ENCODE measurements at places on chromosomes 7 and 10.

DNA sequence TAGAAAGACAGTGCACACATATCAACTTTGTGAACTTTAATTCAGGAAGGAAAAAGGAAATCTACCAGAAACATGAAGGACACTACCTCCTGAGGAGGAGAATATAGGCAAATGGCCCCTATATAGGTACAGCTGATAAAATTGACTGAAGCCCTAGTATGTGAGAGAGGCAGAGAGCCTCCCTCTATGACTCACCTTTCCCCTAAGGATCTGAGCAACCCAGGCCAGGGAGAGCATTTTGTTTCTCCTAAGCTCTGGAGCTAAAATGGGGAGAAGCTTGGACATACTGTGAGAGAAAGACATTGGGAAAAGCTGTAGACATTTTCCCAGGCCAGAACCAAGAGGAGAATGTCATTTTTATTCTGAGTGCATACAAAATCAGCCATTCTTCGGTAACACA is 303.5 kb downstream of the AHR start:
- DNase-seq = peak; percentile 35

GRCh38 chr10:15374156-15374555 is 3.1 kb upstream of the FAM171A1 start:
- DNase-seq = no peak

- no peak for DNase-seq
These were observed 8.3 kb downstream of the PSTK start for GRCh38 chr10:122988501-122988900.

DNA sequence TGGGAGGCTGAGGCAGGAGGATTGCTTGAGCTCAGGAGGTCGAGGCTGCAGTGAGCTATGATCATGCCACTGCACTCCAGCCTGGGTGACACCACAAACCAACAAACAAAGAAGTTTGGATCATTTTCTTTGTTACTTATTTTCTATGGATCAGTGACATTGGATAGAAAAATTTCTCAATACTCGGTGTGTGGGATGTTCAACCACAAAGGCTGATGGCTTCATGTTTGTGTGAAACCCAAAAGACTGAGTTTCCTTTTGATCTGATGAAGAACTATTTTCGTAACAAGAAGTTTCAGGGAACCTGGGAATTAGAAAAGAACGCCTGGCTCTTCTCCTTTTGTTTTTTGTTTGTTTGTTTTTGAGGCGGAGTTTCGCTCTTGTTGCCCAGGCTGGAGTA is 104.0 kb downstream of the HOXA1 start:
- DNase-seq = no peak

DNA sequence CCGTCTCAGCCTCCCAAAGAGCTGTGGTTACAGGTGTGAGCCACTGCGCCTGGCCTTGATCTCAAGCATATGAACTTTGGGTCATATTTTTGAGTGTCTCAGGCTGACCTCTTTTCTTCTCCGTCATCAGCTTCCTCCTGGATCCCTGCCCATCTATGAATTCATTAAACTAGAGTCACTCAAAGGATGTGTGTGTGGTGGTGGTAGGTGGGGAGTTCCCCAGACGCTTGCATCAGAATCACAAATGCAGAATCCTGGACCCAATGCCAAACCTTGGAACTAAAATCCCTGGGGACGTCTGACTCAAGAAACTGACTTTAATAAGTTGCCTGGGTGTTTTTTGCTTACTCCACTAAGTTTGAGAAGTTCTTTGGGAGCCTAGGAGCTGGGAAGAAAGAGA is 6.7 kb upstream of the CREB5 start:
- DNase-seq = peak; percentile 96

DNA sequence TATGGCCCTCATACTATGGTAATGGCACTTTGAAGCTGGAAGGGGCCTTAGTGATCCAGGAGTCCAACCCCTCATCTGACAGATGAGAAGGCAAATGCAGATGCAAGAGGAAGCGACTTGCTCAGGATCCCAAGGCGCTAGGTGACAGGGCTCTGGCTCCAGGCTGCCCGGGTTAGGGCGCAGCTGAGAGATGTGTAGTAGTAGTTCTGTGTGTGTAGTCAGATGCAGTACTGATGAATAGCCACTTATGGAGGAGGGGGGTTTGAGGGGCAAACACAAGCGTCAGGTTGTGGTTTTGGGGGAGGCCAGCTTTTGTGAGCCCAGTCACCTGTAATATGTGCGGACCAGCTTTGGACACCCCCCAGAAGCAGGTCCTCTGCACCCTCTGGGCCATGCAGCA is 4.8 kb downstream of the ADRA2A start:
- DNase-seq = no peak

DNA sequence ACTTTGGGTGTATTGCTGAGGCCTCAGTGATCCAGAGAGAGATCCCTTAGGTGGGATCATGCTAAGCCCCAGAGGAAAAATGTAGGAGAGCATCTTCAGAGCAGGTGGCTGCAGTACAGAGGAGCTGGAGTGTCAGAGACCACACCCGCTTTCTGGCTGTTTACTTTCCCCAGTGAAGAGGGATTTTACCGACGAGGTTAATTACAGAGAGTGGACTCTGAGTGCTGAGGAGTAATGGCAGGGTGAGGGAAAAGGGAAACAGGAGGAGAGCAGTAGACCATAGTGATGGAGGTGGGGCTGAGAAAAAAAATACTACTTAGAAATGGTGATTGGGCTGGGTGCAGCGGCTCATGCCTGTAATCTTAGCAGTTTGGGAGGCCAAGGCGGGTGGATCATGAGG is 43.3 kb upstream of the HBP1 start:
- DNase-seq = no peak

DNA sequence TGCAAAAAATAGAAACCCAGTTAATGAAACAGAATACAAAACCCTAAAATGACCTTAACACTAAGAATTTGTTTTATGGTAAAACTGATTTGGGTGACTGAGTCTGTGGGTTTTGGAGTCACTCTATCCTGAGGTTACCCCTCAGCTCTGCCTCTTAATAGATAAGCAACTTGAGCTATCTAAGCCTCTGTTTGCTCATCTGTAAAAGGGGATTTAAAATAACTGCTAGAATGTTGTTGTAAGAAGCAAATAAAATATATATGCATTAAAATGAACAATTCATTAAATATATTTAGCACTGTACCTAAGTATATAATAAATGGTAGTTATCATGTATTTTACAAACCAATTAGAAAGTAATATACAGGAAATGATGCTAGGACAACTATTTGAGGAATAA is 115.4 kb downstream of the CABCOCO1 start:
- DNase-seq = no peak

GRCh38 chr10:79149662-79150443 is 81.1 kb downstream of the ZMIZ1 start:
- DNase-seq = peak; percentile 53

DNA sequence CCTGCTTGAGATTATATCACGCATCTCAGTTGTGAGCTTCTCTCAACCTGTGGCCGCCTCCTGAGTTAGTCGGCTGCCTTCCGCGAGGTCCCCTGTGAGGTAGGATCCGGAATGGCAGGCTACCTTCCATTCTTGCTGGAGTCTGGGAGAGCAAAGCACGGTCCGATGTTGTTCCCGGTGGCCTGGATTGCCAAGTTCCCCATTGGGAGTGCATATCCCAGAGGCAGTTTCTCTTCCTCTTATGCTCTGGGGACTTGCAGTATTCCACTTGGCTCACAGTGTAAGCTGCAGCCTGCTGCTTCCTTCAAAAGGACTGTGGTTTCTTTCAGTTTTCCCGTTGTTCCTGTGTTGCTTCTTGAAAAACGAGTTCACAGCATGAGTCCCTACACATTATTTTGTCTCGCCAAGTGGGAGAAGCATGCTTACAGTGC is 225.4 kb upstream of the ZWINT start:
- no peak for DNase-seq

DNA sequence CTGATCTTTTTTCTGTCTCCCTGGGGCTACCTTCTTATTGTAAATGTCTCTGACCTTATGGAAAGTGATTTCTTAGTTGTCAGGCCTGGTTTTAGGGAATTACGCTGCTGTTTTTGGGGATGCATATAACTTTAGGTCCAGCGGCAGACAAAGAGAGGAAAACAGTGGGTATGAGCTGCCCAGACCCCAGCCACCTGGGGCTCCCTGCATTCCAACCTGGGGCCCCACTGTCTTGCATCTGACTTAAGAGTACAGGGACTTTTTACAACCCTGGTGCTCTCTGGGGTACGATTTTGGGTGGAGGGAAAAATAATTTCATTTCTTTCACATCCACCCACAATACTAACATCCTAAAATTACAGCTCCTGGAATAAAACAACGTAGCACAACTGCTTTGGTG is 119.4 kb downstream of the PRPF18 start:
- no peak for DNase-seq

DNA sequence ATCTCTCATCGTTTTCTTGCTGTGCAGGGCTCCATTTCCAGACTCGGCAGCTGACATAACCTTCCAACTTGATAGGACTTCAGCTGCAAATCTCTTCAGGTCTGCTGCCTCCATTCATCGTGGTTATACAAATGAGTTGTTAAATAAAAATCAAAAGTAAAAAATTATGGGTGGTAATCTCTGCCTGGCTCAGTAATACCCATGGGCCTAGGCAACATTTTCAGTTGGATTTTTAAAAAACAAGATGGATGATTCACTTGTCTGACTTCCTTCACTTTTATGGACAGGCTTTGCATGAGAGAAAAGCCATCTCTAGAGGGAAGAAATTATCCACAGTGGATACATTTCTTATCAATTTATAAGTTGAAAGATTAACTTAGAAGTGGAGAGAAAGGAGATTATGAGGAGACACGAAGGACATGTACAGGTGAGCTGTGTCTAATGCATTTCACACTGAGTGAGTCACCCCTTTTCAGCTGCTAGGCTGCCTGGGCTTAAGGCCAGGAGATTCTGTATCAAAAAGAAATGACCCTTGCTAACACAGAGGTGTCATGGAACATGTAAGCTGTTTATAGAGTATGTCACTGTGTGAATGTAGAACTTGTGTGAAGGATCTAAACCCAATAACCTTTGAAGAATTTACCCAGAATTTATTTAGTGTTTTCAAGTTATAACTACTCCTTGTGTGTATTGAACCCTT is 495.1 kb downstream of the AUTS2 start:
- DNase-seq = peak; percentile 49

DNA sequence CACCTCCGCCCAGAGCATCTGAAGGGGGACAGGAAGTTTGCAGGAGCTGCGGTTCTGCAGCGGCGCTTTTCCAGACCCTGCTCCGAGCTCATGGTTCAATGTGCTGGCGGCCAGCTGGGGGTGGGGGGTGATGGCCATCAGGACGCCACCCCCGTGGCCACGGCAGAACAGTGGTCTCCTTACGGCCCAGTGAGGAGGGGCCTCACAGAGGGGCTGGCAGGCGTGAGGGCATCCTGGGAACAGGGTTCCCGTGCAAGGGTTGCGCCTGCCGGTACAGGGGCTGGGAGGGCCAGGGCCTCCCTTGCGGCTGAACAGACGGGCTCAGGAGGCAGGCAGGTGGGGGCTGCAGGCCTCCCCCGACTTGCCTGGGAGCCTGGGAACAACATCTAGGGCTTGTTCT is 39.0 kb upstream of the GNA12 start:
- no peak for DNase-seq

DNA sequence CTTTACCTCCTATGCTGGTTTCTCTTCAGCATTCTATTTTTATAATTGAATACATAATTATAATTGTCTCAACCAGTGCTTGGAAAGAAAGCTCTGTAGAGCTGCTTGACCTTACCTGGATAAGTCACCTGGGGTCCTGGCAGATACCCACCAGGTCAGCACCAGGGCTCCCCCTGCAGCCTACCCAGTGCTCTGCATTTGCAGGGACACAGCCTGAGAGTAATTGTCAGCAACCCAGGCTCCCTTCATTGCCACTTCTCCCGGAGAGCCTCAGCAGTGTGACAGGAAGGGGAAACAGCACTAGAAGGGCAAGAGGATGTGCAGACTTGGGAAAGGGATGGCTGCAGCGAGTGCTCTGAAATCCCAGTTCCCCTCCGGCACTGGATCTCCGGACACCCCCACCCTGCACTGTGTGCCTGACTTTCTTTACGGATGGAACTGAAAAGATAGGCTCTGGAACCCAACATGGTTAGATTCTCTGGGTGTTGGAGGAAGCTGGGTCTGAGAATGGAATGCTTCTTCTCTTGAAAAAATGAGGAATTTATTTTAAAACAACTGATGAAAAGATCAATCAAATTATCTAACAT is 11.4 kb upstream of the PAX4 start:
- DNase-seq = peak; percentile 37

DNA sequence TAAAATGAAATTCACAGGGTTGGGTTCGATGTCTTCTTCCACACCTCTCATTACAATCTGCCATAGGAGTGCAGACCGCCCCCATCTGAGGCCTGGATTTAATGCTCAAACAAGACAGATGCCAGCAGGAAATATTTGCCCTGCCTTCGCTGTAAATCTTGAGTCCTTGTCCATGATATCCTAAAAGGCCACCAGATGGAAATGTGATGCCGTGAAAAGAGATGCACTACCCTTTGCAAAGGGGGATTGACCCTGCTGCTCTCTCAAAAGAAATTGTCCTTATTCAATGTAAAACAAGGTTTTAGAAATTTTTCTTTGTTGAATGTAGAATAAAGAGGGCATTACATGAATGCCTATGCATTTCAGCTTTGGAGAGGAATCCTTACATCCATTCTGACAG is 37.5 kb downstream of the AGAP4 start:
- no peak for DNase-seq

GRCh38 chr7:120480930-120481329 is 208.0 kb downstream of the KCND2 start:
- no peak for DNase-seq

DNA sequence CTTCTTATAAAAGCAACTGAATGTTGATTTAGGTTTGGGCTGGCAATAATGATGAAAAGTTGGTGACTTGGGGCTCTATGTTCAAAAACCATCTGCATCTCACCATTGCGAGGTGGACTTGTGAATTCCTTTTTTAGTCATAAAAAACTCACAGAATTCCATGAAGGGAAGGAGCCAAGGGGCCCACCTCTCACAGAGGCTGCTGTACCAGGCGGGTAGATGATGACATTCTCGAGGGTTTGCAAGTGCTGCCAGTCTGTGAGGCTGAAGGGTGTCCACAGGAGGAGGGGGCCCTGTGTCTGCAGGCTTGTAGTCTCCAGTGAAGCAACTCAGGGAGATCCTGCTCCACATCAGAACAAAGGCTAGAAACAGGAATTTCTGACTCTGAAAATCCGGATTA is 195.5 kb upstream of the ZNF32 start:
- DNase-seq = no peak

DNA sequence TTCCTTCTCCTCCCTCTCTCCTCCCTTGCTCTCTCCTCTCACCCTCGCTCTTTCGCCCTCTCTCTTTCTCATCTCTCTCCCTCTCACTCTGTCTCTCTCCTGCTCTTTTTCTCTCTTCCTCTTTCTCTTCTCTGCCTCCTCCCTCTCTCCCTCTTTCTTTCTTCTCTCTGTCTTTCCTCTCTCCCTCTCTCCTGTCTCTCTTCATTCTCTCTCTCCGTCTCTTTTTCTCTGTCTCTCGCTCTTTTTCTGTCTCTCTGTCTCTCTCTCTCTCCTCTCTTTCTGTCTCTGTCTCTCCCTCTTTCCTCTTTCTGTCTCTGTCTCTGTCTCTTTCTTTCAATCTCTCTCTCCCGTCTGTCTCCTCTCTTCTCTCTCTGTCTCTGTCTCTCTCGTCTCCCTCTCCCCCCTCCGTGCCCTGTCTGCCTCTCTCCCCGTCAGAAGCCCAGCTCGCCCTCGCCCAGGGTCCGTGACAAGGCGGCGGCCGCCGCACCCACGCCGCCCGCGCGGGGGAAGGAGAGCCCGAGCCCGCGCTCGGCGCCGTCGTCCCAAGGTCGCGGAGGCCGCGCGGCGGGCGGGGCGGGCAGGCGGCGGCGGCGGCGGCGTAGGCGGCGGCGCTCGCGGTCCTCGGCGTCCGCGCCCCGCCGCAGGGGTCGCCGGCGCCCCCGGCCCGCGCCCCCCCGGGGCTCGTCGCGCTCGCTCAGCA is 21.3 kb upstream of the HSPB1 start:
- no peak for DNase-seq

Data from epithelial cell of esophagus (primary cell).